Activated naive CD4-positive, alpha-beta T cell treated with anti-CD3 and anti-CD28 coated beads, Interleukin-2, amount 50 U/mL, for 72 hours (primary cell): ENCODE measurements at places on chromosomes 4 and X.

- DNase-seq = no peak
Observed at GRCh38 chrX:15236146-15236545, 33.7 kb downstream of the ASB9 start.

DNA sequence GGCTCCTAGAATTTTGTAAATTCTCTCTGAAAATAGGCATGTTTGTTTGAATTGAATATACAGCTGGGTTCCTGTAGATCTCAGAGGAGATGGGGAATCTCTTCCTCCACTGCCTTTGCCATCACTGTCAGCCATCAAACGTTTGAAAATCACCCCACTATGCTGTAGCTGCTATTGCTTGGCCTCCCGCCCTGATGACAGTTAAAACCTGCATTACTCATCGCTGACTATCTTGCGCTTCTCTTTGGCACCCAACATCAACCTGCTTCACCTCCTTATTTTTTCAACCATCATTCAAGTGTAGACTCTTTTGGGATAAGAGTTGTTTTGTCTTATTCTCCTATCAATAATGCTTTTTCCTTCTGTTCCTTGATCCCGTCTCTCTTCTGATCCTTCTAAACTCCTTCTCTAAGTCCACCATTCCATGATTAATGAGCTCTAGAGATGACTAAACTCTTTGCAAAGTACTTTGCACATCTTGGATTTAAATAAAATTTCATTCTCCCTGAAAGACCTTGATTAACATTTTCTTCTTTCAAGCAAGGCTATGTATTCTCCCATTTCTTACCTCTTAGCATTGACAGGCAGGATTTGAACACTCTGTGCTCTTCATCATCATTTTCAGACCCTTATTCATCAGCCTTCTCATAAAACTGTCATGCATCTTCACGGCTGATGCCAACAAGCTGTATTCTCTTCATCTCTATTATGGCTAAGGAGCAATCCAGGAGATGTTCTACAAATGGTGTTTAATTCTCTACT lies 133.0 kb downstream of the SNCA start:
- DNase-seq = no peak

- DNase-seq = no peak
Observed at GRCh38 chr4:99841129-99841528, 24.5 kb downstream of the DAPP1 start.

DNA sequence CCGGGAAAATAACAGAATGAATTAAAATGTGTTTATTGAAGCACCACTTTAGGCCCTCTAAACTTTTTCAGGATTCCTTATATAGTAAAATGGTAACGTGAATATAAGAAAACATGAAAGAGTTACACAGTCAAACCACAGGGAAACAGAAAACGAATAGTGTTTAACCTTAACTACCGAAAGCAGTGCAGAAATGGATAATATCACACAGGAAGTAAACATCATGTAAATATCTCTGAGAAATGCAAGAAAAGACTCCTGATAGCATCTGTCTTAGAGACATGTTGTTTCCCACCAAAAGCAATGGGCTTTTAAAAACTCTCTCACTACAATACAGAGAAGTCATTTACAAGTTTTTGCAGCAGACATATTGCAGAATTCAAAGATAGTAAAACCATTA lies 323.9 kb upstream of the CXXC4 start:
- no peak for DNase-seq
